ENCODE measurements at places on chromosomes 2 and 18.

DNA sequence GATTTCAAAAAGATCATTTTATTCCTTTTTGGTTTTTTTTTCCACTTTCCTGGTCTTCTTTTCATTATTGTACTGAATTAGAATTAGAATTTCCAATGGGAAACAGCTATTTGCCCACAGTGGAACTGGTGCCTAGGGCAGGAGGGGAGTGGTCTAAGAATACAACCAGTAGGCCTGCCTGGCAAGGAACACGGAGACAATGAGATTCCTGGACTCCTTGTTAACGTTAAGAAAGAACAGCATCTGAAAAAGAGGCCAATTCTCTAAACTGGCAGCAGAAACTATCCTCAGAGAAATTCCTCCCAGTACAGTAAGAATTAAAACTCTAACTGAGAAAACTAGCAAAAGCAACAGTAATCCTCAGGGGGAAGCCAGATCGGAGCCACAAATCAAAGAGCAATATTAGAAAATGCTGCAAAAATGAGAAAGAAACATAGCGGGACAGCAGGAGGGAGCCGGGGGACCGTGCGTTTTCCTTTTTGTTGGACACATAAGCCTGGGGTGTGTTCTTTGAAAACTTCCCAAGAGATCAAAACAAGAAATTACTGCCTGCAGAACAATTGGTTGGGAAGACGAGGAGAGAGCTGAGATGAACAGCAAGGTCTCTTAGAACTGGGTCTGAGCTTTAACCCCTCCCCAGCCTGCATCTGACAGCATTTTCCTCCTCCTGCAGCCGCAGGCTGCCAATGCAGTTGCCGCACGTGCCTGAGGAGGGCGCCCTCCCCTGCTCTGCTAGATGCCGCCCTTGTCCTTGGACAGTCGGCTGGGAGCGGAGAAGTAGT, 776.0 kb downstream of the TSN start:
- no peak for DNase-seq

- no peak for DNase-seq
These were observed 2.9 kb downstream of the PCGF1 start for GRCh38 chr2:74504591-74504990.

DNA sequence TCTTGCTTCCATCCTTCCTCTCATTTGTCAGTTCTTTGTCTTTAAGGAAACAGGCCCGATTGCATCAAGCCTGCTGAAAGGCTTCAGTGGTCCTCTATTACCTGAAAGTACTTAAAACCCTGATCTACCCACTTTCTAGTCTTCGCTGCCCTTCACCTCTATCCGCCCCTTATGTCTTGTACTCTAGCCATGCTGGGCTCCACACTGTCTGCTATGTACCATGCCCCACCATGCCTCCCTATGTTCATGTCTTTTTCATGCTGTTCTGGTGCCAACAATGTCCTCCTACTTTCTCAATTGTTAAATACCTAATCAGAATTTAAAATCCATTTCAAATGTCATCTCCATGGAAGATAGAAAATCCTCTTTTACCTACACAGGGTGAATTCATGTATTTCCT, 28.2 kb downstream of the CRYGD start:
- no peak for DNase-seq

GRCh38 chr18:13076886-13077285, 85.7 kb downstream of the CEP192 start:
- no peak for DNase-seq

GRCh38 chr2:200850512-200851256, 13.8 kb downstream of the CLK1 start:
- no peak for DNase-seq

DNA sequence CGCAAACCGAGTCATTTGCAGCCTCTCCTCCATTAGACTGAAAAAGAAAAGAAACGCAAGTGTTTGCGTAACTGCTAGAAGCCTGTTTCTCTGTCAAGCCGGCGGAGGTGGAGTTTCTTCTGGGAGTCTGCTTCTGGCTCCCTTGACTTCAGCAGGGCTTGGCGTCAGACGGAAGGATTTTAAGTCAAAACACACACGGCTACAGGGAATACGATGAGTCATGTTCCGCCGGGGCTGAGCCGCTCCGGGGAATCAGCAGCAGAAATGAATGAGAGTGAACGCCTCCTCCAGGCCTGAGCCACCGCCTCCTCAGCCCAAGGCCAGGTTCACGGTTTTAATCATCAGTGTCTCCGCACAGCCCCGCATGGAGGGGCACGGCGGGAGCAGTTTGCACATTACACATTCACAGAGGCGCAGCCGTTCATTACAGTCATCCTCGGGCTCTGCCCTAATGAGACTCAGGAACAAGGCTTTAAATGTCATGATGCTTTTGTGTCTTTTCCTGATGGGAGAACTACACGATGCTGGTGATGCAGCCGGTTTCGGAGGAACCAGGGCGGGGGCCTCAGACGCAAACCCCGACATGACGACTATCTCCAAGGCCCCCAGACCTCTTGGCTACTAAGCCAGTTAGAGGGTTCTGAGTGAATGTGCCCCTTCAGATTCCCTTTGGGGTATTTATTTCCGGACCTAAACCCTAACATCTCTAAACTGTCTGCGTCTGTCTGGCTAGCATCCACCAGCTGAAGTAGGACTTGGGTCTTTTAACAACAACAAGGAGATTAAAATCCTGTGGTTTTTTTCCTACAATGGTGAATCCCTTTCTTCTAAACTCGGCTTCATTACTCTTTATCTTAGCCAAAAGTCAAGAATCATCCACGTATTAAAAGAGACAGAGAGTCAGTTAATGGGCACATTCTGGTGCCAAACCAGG, 11.1 kb upstream of the SCG2 start:
- DNase-seq = no peak

GRCh38 chr2:234932591-234933168, 19.1 kb upstream of the SH3BP4 start:
- no peak for DNase-seq

DNA sequence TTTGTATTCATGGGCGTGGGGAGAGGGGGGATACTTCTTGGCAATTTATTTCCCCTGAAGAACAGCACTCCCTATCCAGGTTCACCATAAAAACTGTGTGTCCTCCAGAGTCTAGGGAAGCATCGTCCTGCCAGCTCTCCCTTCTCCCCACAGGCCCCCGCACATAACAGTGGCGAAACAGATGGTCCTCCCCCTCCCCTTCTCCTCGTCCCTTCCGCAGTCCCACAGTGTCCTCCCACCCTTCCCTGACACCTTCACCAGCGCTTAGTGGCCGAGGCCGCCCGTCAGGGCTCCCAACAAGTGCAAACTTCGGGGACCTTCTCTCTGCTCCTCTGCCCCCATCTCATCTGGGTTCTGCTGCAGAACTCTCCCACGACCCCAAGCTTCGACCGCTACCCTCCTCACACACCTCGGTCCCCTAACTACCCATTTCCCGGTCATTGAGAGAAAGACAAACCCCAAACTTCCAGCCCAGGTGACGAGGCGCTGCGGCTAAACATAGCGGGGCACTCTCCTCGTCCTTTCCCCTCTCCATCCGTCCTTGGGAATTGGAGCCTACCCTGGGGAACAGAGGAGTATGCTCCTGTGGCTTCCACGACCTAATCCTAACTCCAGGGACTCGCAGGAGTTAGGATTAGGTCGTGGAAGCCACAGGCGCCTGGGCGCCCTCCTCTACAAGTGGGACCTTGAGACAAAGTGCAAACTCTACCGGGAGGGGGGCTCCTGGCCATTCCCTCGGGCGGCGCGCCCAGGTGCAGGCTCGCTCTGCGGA, 971 bp downstream of the ZNF385B start:
- no peak for DNase-seq

DNA sequence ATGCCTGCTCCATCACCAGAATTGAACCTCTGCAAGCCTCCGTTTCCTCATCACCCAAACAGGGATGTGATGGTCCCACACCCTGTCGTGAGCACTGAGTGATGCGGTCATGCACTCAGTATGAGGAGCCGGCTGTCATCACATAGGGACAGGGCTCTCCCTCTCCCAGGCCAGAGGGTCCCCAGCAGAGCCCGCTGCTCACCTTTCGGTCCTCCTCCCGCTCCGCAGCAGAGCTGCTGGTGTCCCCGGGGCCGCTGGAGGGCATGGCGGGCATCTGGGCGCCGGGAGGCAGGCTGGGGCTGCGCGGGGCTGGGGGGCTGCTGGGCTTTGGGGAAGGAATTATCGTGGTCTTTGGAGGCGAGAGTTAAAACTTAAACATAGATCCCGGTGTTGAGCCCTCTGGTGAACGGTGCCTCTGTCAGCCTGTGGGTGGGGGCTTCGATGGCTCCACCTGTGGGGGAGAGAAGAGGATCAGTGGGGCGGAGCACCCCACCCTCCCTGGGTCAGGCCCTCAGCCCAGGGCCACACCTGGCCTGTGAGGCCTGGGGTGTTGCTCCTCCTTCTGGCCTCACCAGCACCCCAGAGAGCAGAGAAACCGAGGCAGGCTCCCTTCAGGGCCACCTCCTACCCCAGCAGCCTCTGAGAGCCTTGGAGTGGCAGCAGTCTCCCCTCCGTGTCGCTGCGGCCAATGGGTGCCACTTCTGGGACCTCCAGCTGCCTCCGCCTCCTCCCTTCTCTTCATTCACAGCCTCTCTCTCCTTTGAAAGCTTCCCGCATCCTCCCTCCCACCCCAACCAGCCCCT, 27.8 kb downstream of the DNMT3A start:
- DNase-seq = no peak

- no peak for DNase-seq
These were observed 6.9 kb downstream of the YES1 start for GRCh38 chr18:805008-805754.

DNA sequence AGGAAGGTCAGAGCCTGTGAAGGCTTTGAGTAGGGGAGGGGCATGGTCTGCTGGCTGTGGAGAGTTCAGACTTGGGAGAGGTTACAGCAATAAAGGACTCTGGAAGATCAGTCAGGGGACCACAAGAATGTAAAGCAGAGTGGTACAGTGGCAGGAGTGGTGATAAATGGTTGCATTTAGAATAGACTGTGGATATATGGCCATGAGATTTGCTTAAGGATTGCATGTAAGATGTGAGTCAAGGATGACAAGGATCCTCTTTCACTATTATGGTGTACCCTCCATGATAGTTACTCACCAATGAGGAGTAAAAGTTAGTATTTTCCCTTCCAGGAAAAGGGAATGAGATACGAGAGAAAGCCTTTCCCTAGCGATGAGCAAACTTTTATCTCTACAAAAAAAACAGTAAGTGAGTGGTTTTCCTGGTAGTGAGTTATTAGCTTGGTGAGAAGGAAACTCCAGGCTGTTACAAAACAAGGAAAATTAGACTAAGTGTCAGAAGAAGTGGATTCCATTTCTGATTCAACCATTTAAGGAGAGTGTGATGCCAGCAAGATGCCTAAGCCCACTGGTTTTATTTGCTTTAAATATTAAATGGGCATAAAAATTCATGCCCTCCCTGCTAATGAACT, 818.0 kb upstream of the ACVR2A start:
- no peak for DNase-seq

DNA sequence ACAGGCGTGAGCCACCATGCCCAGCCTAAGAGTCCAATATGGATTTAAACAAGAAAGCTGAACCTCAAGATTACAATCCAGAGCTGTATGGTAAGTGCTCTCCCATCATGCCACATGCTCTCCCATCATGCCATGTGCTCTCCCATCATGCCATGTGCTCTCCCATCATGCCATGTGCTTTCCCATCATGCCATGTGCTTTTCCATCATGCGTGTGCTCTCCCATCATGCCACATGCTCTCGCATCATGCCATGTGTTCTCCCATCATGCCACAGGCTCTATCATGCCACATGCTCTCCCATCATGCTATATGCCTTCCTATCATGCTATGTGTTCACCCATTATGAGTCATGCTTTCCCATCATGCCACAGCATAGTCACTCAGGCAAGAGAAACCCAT, 20.7 kb downstream of the ADD2 start:
- DNase-seq = no peak

- DNase-seq = no peak
These were observed 67.0 kb downstream of the ASAP2 start for GRCh38 chr2:9273486-9274130.

- DNase-seq = no peak
These were observed 622.6 kb upstream of the ID2 start for GRCh38 chr2:8059255-8059654.

DNA sequence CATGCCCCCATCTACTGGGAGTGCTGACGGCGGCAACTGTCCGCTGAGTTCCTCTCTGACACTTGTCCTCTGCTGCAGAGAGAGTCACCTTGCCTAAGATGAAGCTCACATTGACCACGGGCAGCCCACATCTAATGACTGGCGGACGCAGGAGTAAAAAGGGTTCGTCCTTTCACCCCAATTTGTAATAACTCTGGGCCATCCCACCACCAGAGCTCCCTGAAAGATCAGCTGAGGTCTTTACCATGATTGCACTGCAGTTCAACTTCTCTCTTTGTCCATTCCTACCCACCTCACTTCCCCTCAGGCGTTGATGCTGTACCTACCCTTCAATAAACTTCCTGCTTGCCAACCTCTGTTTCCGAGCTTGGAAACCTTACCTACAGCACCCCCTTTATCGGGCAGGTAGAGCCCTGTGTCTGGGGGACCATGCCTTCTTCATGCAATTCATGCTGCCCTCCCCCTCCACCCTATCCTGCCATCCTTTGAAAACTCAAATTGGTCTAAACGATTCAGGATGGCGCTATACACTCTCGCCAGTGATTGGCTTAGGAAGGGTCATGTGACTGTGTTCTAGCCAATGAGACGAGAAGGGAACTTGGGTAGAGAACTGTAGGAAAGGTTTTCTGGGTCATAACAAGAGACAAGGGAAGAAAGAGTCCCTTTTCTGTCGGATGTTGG, 10.3 kb upstream of the B3GNT2 start:
- no peak for DNase-seq

DNA sequence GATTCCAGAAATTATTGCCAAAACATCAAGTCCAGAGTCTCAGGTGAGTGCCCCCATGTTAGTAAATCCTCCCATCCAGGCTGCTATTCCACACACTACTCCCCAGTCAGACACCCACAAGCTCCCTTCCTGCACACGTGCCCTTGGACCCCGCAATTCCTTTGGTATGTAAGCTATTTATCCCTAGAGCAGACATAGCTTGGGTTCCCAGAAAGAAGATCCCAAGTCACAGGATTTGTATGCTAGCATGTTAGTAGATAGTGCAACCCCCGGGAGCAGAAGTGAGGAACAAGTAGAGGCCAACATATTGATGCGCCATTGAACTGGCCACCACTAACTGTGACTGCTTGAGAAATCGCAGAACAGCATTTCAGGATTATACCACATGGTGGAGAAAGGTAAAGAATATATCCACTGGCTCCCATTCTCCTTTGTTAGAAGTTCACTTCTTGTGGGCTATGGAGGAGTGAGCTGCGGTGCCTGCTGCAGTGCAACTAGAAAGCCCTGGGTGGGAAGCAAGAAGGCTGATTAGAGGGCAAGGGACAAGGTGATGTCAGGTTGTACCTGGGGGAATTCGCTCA, 137.5 kb upstream of the CHAC2 start:
- DNase-seq = no peak

- DNase-seq = no peak
These were observed at the start of gene CFAP65 for GRCh38 chr2:219041252-219041651. CFAP65 (minus strand) TSS chr2:219041516; CDS start chr2:219039048, 2,468 bp downstream.

DNA sequence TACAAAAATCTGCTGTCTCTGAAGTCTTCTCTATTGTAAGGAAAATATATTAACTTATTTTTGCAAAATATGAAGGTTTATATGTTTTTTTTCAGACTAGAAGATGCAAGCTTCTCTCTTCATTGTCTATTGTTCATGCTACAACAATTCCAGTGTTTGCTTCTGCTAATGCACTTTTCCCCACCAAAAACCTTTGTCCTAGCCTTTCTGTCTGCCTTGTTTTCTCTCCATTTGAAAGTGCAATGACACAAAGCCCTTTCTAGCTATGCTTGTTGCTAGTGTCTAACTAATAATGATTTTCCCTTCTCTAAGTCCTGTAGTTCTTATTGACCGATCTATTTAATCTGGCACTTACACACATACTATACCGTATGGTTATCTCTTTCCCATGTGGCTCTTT, 369.5 kb upstream of the CELF4 start:
- DNase-seq = no peak

- no peak for DNase-seq
These were observed 142.9 kb downstream of the CHST9 start for GRCh38 chr18:27042177-27042576.

Measured in NCI-H1417 treated with DMSO at 0.1 percent for 48 hours (cell line).